Left cardiac atrium (tissue), 4 donors: ENCODE measurements at places on chromosomes 4 and X.
A peak's percentile ranks its signal among the peaks of the same experiment; 100 is the strongest.

GRCh38 chrX:1754077-1754476, 139.2 kb downstream of the ASMT start:
- no peak for DNase-seq

DNA sequence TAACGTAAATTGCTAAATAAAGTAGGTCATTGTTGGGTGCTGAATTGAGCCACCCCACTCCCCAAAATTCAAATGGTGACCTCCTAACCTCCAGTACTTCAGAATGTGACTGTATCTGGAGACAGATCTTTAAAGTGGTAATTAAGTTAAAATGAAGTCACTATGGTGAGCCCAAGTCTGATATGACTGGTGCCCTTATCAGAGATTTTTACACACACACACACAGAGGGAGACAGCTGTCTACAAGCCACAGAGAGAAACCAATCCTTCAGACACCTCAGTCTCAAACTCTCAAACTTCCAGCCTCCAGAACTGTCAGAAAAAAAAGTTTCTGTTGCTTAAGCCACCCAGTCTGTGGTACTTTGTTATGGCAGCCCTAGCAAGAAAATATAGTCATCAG, 879.2 kb upstream of the INTU start:
- DNase-seq: no peak

DNA sequence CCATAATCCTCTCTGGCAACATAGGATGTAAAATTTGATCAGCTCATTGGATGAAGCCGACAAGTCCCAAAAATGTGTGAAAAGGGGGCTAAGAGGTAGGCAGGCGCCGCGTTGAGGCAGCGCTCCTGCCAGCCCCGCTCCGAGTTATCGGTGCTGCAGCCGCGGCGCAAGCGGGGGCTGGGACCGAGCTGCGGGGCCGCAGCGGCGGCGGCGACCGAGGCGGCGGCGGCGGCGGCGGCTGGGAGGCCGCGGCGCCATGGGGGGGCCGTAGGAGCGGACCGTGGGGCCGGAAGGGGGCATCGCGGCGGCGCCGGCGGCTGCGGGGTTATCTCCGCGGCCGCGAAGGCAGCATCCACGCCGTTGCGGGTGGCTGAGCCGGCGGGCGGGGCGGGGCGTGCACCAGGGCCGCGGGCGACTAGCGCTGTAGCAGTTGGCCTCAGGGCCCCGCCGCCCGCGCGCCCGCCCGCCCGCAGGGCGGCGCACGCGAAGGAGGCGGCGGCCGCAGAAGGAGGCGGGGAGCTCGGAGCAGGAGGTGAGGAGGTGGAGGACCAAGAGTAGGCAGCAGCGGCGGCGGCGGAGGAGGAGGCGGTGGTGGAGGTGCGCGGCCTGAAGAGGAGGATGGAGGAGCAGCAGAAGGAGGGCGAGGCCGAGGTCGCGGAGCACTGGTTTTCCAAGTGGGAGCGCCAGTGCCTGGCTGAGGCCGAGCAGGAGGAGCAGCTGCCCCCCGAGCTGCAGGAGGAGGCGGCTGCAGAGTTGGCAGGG, 126.0 kb upstream of the CXorf66 start:
- DNase-seq: no peak

- no peak for DNase-seq
Observed at GRCh38 chr4:87916626-87917025, 58.9 kb upstream of the SPP1 start.

DNA sequence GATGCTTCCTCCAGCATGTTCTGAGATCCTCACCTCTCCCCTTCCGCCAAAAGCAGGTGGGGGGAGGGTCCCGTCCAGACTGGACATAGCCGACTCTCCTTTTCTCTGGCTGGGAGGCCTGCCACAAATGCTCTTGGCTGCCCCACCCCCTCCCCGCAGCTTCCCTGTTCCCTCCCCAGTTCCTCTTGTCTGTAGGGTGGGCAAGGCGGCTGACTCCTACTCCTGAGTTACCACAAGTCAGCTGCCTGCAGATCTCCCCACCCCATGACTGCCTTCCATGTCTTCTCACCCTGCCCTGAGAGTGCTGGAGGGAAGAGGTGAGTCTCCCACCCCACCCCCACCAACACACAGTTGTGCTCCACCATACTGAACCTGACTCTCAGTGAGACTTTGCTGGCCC, 2.9 kb downstream of the ATP6AP1 start:
- no peak for DNase-seq

DNA sequence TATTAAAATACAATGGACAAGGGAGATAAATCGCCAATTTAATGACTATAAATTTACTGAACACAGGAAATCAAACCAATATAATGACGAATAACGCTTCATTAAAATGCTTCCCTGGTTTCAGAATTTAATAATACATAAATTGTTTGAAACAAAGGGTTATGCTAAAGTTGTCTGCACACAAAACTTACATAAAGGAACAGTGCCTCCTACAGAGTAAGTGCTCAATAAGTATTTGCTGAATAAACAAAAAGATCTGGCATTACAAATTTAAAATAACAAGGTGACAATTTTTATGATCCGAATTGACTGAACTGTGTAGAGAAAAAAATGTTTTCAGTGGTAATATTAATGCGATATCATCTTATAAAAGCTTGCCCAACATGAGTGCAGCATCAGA, 69.6 kb downstream of the NOCT start:
- DNase-seq: no peak

GRCh38 chr4:18540349-18540748, 518.8 kb upstream of the LCORL start:
- no peak for DNase-seq

DNA sequence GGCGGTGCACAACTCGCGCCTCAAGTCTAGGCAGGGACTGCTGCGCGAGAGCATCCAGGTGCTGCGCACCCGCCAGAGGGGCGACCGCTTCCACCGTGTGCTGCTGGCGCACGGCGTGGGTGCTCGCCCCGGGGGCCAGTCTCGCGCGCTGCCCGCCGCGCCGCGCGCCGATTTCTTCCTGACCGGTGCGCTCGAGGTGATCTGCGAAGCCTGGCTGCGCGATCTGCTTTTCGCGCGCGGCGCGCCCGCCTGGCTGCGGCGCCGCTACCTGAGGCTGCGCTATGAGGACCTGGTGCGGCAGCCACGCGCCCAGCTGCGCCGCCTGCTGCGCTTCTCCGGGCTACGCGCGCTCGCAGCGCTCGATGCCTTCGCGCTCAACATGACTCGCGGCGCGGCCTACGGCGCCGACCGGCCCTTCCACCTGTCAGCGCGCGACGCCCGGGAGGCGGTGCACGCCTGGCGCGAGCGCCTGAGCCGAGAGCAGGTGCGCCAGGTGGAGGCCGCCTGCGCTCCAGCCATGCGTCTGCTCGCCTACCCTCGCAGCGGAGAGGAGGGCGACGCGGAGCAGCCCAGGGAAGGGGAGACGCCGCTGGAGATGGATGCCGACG, 1.3 kb downstream of the CHST7 start:
- DNase-seq: no peak

GRCh38 chr4:140222171-140222570, 68.2 kb upstream of the MAML3 start:
- DNase-seq: no peak

DNA sequence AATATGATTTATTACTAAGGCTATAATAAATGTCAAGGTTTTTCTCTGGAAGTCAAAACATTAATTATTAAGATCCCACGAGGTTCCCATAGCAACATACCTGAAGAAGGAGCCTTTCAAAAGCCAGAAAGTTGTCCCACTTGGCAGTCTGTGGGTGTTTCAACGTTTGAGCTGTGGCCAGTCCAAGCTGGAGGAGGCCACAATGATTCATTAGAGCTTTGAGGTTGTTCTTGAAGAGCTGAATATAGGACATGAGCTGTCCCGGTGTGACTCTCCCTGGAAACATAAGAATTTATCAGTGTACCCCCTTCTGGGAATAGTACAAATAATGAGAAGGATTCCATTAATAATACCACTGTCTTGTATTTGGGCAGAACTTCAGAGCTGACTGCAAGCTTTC, 92.1 kb downstream of the SCFD2 start:
- no peak for DNase-seq

GRCh38 chr4:186726426-186727168, 2.9 kb upstream of the FAT1 start:
- peak; percentile 73 for DNase-seq

DNA sequence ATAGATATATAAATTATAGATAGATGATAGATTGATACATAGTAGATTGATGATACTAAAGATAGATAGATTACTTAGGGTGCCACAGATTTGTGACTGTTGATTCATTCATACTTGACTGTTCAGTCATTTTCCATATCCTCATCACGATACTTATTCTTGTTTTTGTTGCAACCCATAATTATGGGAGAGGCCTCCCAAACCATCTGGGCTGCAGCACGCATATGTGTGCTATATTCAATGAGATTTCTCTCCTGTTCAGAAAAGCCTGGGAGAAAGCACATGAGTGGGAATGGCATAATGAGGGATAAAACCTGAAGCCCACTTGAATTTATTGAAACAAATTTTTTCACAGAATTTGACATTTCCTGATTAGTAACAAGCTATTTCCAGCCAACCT, 346.4 kb upstream of the PRKX start:
- no peak for DNase-seq

GRCh38 chr4:17809667-17810066, 890 bp downstream of the DCAF16 start:
- no peak for DNase-seq

DNA sequence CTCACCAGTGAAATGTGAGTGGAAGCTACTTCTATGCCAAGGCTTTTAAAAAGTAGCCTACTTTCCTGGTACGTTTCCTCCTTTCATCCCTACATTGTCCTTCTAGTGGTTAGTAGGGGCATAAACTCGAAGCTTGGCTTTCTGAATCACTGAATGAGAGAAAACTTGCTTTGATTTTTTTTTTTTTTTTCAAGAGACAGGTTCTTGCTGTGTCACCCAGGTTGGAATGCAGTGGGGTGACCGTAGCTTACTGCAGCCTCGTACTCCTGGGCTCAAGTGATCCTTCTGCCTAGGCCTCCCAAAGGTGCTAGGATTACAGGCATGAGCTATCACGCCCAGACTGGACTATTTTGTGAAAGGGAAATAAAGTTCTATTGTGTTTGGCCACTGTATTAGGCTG, 89.1 kb upstream of the IGFBP7 start:
- DNase-seq: no peak

DNA sequence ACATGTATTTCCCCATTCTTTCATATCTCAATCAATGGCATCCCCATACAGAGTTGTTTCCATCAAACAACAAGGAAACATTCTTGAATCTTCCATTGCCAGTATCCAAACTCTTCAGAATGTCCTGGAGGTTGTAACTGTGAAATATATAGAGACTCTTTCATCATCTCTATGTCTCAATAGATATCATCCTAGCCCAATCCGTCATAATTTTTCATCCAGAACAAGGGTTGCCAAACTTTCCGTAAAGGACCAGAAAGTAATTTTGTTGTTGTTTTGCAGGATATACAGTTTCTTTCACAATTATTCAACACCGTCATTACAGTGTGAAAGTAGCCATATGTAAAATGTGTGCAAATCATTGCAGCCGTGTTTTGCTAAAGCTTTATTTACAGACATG, 15.2 kb upstream of the CXCL6 start:
- no peak for DNase-seq

GRCh38 chrX:63349307-63349706, 1.8 kb downstream of the SPIN4 start:
- no peak for DNase-seq

DNA sequence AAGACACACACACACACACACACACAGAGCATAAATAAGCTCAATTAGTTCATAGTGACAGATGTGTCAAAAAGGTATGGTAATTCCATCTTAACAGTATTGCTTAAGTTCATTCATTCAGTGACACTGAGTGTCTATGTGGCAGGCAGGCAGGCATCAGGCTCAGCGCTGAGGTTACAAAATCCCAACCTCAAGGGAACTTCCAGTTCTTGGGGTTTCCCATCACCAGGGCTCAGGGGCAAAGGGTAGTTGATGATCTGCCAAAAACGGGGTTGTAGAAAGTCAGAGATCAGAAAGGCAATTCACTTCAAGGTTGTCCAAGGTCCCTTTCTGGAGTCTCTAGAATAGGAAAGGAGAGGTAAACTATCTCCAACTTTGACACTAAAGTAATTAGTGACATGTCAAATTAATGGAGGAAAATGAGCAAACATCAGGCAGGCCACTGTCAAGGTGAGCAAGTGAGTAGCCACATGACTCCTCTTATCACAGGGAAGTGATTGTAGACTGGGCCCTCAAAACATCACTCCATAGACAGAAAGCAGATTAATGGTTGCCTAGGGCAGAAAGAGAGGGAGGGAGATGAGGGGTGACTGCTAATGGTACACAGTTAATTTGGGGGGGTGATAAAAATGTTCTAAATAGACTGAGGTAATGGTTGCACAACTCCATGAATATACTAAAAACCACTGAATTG, 41.8 kb downstream of the GPC4 start:
- no peak for DNase-seq

DNA sequence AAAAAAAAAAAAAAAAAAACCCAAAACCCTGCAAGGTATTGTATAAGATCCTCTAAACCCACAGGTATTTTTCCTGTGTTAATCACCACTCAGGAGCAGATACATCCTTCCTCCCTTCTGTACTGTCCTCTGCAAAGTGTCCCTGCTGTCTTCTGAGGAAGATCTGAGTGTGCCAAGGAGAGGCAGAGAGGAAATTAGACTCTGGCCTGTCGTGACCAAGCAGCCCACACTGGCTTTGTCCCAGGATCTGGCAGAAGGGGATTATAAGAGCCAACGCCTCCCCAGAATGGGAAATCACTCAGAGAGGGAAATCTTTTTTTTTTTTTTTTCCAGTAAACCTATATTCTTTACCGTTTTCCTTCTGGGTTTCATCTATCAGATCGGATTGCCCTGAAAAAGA, 39.6 kb downstream of the PTCHD1 start:
- no peak for DNase-seq

- DNase-seq: no peak
Observed at GRCh38 chr4:140054861-140055260, 99.1 kb downstream of the MAML3 start.

- no peak for DNase-seq
Observed at GRCh38 chr4:182188622-182189021, 54.6 kb upstream of the TENM3 start.

DNA sequence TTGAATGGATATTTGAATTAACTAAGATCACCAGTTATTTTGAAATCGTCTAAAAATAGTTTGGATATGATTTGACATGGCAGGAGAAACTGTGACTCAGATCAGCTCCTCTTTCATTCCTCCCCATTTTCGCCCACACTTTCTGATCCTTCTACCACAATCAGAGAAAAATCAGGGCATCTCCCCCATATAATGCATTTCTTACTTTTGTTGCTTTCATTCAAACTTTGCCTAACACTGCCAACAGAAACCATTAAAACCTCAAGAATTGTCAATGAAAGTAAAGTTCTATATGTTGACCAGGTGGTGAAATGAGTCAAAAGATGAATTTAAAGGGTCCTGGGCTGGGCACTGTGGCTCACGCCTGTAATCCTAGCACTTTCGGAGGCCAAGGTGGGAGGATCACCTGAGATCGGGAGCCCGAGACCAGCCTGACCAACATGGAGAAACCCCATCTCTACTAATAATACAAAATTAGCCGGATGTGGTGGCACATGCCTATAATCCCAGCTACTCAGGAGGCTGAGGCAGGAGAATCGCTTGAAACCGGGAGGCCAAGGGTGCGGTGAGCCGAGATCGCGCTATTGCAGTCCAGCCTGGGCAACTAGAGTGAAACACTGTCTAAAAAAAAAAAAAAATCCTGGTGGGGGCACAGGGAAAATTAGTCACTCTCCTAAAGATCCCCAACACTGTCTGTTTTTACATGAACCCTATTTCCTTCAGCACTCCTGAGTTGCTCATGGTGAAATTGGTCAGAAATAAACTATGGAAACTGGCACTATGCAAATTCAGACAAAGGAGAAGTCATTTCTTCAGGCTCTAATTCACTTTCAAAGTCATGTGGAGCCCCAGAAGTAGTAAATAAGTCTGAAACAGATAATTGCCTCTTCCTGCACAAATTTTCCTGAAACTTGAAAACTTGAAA, 122.8 kb upstream of the NOCT start:
- DNase-seq: no peak

- DNase-seq: no peak
Observed at GRCh38 chr4:38590046-38590445, 74.0 kb upstream of the KLF3 start.
